Fibroblast of gingiva (primary cell): ENCODE measurements at places on chromosomes 2 and 18.
A peak's percentile ranks its signal among the peaks of the same experiment; 100 is the strongest.

DNA sequence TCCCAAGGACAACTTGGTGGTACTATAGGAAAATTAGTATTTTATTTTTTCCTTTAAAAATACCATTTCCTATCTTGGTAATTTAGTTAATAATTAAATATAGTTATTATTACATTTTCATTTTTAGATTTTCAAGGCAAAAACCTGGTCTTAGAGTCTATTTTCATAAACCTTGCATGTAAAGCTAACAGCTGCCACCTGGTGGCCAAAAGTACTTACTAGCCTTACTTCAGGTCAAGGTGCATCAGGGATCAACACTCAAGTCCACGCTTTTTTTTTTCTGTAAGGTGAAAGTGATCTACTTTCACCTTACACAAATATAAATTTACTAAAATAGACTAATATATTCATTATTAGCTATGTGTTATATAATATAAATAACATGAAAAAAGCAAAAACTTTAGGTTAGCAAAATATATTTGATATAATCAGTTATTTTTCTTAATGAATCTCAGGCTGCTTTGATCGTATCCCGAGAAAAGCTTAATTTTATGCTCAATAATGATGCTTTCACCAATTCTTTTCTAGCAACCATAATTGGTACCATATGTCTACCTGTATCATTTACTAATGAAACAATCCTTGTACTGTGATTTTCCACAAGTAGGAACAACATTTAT lies 62.5 kb downstream of the RELCH start:
- DNase-seq = peak; percentile 68

DNA sequence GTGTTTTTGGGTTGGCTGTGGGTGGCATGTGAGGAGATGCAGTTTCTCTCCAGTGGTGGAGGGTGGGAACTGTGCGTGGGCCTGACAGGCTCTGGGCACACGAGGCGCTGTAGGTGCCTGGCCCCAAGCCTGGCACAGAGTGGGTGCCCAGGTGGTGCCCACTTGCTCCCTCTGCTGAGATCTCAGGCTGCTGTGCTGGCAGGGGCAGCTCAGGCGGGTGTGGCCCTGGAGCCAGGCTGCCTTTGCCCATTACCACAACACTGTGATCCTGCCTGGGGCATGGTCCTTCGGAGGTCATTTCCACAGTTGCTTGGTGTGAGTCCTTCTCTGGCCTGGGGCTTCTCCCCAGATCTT lies 20.4 kb downstream of the TSHZ1 start:
- DNase-seq = no peak

GRCh38 chr2:168114619-168115018 lies 132.8 kb downstream of the STK39 start:
- DNase-seq = no peak

DNA sequence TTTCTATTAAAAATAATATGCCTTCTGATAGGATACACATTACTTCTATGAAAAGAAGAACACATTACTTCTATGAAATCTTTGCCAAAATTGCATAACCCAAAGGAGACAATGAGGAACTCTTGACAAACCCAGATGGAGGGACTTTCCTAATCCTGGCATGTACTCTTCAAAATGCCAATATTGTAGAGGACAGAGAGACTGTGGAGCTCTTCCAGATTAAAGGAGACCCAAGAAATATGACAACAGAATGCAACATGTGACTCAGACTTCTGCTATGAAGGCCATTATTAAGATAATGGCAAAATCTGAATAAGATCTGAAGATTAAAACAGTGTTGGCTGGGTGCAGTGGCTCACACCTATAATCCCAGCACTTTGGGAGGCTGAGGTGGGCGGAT lies 22.2 kb downstream of the SOWAHC start:
- DNase-seq = peak; percentile 84

DNA sequence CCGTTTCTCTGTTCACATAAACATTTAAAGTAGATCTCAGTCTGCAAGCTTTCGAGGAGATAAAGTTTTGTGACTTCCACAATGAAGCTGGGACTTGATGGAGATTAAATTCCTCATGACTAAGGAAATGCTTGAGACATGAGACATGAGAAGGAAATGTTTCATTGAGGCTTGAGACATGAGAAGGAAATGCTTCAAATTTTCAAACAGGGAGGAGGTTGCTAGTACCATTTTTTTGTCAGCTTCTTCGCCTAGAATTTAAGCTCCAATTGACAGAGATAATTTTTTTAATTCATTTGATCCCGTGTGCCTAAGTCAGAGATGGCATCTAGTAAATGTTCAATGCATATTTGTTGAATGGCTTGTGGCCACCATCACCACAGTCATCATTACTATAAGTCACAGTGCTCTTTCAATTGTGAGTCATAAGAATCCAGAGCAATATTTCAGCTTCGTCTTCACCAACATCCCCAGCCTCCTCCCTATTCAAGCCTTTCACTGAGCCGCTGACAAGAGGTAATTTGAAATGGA lies 543 bp upstream of the MARCHF4 start:
- peak; percentile 58 for DNase-seq

GRCh38 chr2:239625971-239626734 lies 225.3 kb upstream of the HDAC4 start:
- no peak for DNase-seq

GRCh38 chr2:29001806-29002205 lies 20.7 kb downstream of the TOGARAM2 start:
- no peak for DNase-seq

GRCh38 chr18:58578321-58578720 lies 50.6 kb downstream of the ALPK2 start:
- DNase-seq = peak; percentile 75

GRCh38 chr2:33457556-33458247 lies 18.7 kb upstream of the RASGRP3 start:
- DNase-seq = peak; percentile 87

- DNase-seq = no peak
Observed at GRCh38 chr2:154240316-154240715, 368.6 kb downstream of the GALNT13 start.

DNA sequence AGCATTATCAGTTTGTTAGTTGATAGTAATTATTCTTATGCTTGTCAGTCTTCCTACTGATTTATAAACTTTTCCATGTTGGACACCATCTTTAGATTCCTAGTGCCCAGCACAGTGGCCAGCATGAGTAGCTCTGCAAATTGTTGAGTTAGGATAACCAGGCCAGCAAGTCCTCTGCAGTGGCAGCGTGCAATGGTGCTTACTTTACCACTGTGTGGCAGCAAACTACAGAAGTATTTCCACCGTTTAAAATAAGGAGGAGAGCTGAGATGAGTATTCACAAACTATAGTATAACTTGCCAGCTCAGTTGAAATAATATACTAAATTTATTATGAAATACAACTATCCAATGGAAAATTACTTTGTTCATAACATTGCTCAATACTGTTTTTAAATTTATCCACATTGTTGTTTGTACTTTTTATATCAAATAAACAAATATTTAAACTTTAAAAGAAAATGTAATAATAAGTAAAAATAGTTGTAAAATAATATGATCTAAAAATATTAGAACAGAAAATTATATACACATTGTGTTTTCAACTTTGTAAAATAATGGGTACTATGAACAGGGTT lies 9.3 kb upstream of the THADA start:
- DNase-seq = peak; percentile 76

GRCh38 chr2:219081701-219082331 lies 21.1 kb upstream of the IHH start:
- DNase-seq = no peak

- DNase-seq = no peak
Observed at GRCh38 chr2:105757433-105757832, 12.7 kb downstream of the NCK2 start.

DNA sequence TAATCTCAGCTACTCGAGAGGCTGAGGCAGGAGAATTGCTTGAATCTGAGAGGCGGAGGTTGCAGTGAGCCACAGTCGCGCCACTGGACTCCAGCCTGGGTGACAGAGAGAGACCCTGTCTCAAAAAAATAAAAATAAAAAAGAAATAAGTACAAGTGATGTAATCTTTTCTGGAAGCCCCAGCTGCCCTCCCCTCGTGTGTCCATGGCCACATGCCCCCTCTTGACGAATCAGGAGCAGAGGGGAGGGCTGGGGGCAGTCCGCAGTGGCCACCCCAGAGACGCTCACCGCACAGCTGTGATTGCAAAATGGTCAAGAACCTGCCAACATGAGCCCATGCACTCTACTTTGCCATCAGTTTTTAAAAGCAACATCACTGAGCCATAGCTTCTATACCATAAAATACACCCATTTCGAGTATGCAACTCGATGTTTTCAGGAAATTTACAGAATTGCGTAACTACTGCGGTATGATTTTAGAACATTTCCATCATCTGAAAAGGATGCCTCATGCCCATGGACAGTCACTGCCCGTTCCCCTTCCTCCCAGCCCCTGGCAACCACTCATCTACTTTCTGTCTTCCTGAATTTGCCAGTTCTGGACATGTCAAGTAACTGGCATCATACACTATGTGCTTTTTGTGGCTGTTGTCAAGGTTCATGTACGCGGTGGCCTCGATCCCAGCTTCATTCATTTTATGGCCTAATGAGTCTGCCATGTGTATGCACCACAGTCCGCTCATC lies 88.1 kb downstream of the NDUFA10 start:
- peak; percentile 19 for DNase-seq

DNA sequence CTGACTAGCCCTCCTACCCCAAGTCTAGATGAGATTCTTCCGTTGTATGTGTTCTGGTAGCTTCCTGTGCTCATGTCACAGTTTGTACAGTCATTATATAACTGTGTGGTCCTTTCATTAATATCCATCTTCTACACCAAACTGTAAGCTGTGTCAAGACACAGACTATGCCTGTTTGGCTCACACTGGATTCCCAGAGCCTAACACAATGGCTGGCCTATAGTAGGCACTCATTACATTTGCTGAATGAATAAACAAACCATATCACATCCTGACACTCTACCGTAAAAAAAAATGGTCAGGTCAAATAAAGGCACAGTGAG lies 72.6 kb downstream of the ANKRD44 start:
- no peak for DNase-seq

DNA sequence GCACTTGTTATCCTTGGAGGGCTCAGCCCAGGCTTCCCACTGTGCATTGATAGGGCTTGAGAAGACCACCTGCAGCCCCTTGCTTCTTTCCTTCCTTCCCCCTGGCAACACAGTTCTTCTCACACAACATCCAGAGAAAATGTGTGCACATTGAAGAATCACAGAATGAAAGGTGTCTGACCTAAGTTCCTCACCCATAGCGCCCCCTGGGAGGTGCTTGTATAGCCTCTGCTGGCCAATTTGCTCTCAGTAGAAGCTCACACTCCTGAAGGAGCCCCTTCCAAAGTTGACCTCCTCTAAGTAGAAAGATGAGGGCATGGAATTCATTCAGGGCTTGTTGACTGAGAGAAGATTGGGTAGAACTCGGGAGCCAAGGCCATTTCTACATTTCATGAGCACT lies 758.4 kb upstream of the KLHL29 start:
- DNase-seq = no peak

DNA sequence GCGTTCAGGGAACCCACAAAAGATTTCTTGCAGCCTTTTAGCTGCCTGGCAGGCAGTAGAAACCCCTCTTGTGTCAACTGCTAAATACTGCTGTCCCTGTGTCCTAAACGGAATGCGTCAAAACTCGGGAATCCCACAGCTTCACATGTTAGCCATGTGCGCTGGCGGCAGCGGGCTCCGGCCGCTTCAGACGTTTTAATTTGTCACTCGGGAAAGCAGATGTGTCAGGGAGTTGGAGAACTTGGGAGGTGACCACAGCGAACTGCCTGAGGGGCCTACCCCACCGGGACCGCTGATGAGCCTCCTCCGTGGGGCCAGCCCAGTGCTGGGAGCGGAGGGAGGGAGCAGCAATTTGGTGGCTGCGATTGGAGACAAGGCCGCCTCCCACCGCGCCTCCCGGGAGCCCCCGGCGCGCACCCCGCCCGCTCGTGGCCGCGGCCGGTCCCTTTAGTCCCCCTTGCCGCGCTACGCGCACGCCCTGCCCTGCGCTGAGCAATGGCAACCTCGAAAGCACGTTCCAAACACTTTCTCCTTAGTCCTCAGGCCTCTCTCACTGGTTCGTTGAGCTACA lies 146.1 kb upstream of the SATB2 start:
- no peak for DNase-seq

DNA sequence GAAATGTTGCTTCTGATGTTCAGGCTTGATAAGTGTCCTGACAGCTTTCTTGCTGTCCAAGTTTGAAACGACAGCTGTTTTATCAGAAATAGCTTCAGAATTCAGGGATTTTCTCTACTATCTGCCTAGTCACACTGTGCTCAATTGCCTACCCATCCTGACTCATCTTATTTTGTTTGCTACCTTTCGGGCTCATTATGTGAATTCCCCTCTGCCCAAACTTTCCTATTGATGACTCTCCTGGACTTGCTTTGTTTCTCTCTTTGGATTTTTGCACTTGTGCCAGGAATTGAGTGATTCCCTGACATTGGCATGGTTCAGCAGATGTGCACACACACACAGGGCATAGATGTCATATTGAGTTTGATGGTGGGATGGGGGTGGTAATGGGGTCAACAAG lies 1052.6 kb upstream of the PIK3C3 start:
- no peak for DNase-seq

GRCh38 chr2:152499331-152499816 lies 164.4 kb downstream of the FMNL2 start:
- no peak for DNase-seq

DNA sequence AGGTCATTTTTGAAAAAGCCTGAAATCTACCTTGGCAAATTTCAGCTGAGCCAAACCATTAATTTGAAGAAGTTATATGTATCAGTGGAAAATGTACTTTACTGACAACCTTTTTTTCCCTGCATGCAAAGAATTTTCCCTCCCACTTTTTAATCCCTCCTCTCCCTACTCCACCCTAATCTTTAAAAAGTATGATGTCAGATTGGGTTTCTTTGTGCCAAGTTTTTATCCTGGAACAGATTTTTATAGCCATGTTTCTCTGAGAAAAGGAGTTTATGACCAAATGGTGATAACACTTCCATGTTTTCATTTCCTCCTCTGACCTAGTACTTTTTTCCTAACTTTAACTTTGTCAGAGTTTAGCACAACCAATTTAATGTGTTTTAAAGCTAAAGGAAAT lies 250.3 kb upstream of the FOSL2 start:
- DNase-seq = no peak

- DNase-seq = no peak
Observed at GRCh38 chr2:176160251-176160985, 3.3 kb downstream of the HOXD3 start.

DNA sequence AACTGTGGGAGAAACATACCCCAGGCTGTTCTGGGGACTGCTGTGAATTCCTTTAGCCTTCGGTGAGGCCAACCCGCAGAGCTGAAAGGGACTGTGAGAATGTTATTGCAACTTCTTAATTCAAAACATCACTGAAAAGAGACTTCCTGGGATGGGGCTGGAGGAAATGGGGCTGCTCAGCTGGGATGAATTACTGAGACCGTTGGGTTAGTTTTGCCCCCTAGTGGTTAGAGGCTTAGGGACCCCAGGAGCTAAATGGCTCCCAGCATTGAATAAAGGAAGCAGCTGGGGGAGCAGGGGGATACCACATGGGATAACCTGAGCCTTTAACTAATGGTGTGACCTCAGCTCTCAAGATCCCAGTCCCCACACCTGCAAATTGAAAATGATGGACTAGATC lies 941.1 kb upstream of the FANCL start:
- peak; percentile 24 for DNase-seq

DNA sequence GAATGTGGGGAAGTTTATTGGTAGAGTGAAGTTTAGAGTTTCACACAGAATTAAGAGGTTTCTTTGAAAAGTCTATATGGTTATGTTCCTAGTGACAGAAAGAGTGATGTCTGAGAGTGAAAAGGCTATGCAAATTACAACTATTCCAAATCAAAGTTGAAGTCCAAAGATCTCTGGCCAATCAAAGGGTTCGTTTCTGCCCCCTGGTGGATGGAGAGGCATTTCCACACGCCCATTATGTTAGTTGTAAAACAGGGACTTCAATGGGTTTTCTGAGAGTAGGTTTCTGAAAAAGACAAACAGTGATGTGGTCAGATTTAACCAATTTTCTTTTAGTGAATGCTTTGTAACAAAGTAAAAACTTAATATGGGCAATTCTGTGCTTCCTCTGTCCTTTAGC lies 441.5 kb upstream of the POU3F3 start:
- no peak for DNase-seq
